ENCODE measurements at places on chromosomes 2 and 18.

- no peak for DNase-seq
These were observed 2.4 kb downstream of the RPE start for GRCh38 chr2:210004881-210005280.

GRCh38 chr2:15747603-15748471 is 156.2 kb downstream of the DDX1 start:
- no peak for DNase-seq

DNA sequence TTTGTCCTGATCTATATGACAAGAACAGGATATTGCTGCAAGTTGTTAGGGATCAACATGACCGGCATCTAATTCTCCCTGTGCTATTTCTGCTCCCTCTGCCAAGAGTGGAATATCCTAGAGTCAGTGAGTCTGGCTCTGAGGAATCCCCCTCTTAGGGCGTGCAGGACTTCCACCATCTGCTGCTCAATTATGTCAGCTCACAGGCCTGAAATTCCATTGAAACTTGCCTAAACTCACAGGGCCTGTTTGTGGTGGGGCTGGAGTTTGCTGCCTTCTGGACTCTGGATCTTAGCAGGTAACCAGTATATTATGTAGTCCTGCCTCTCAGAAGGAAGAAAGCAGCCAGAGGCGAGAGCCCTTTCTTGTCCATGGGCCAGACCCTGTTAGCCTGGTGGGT is 323.0 kb downstream of the TSN start:
- DNase-seq: no peak

DNA sequence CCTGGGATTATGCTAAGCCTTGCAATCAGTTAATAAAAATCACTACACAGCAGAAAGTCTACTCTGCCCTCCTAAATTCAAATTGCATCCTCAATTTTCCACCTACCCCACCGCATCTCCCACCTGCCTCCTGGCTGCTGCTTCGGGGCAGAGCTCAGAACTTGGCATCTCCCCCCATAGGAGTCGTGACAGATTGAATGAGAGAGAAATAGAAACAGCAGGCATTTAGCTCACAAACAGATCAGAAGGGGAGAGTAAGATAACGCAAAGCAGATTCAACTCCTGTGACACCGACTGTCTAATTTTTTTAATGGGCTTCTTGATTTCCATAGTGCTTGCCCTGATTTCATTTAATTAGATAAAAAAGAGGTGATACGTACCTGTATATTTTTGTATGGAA is 24.7 kb upstream of the LRRC30 start:
- DNase-seq: no peak

GRCh38 chr18:64693766-64694165 is 544.9 kb upstream of the LINC00305 start:
- DNase-seq: no peak

Measured in activated naive CD4-positive, alpha-beta T cell treated with anti-CD3 and anti-CD28 coated beads, Interleukin-2, amount 50 U/mL, for 72 hours (primary cell).